SK-N-SH (cell line): ENCODE measurements at places on chromosomes 12 and 14. TPM values are rescaled to one million over a fixed set of nuclear protein-coding genes. Genes with fewer than 3 reads are reported as not detected.

The PPP1R1A gene
- not detected in 2 replicates for polyA plus RNA-seq

The ZDHHC22 gene
- 0.03 TPM in 1 of 2 replicates, not detected in the other for polyA plus RNA-seq

The SOX5 gene
- 0.21 and 0.39 TPM in 2 replicates for polyA plus RNA-seq

The ERBB3 gene
- 1.4 and 1.5 TPM in 2 replicates for polyA plus RNA-seq

The IL31 gene
- not detected in 2 replicates for polyA plus RNA-seq

The TDRD9 gene
- not detected in 2 replicates for polyA plus RNA-seq

The RPL36AL gene
- 260 and 337 TPM in 2 replicates for polyA plus RNA-seq

The SMIM41 gene
- polyA plus RNA-seq, result not detected in 2 replicates

The SERPINA9 gene
- not detected in 2 replicates for polyA plus RNA-seq

The ASCL4 gene
- not detected in 2 replicates for polyA plus RNA-seq

The GYS2 gene
- polyA plus RNA-seq, result 0.02 TPM in 1 of 2 replicates, not detected in the other

The OLR1 gene
- polyA plus RNA-seq, result not detected in 2 replicates
